Activated T-cell treated with anti-CD3 and anti-CD28 coated beads, Interleukin-2, amount 50 U/mL, for 72 hours (primary cell): ENCODE measurements at places on chromosomes 11 and 22. TPM values are rescaled to one million over a fixed set of nuclear protein-coding genes. Genes with fewer than 3 reads are reported as not detected.

DNA sequence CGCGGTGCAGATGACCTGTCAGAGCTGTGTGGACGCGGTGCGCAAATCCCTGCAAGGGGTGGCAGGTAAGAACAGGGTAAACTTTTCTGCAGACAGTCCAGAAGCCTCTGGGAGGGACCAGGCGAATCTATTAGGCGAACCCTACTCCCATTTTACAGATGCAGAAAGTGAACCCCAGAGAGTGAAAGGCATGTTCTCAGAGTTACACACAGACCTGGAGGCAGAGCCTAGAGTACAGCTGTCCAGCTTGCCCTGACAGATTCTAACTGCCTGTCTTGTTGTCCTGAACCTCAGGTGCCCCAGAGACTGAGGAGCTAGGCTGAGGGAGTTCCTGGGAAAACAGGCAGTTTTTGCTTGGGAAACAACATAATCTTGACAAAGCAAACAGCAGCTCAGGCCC is 665 bp downstream of the CCS start:
- H3K4me3 ChIP-seq = peak overlapping the region; percentile 100
- no peak for DNase-seq
- H3K36me3 ChIP-seq = peaks cover 3% of the 10 kb centered on the region
- no peak overlapping the region for H3K27ac ChIP-seq
- H3K27me3 ChIP-seq = no peaks in the 10 kb centered on the region

The GAB2 gene
- total RNA-seq = 51.7 TPM

GRCh38 chr11:45752106-45752505 is 52.8 kb upstream of the SLC35C1 start:
- no peak overlapping the region for H3K27ac ChIP-seq
- no peak for DNase-seq
- no peaks in the 10 kb centered on the region for H3K36me3 ChIP-seq
- peaks cover 12% of the 10 kb centered on the region for H3K27me3 ChIP-seq
- H3K4me1 ChIP-seq = no peaks in the 10 kb centered on the region
- H3K4me3 ChIP-seq = no peak overlapping the region

The FUT4 gene
- 5.4 TPM for total RNA-seq

GRCh38 chr11:6328321-6328720 is 8.0 kb upstream of the CAVIN3 start:
- H3K36me3 ChIP-seq = no peaks in the 10 kb centered on the region
- DNase-seq = no peak
- no peaks in the 10 kb centered on the region for H3K4me1 ChIP-seq
- H3K27ac ChIP-seq = no peak overlapping the region
- H3K4me3 ChIP-seq = no peak overlapping the region
- H3K27me3 ChIP-seq = peaks cover 29% of the 10 kb centered on the region

The CECR2 gene
- 0.23 TPM for total RNA-seq

- H3K27ac ChIP-seq = peak overlapping the region; percentile 86
- peak; percentile 54 for DNase-seq
- H3K36me3 ChIP-seq = no peaks in the 10 kb centered on the region
- H3K4me1 ChIP-seq = peaks cover 92% of the 10 kb centered on the region
- H3K27me3 ChIP-seq = no peaks in the 10 kb centered on the region
- H3K4me3 ChIP-seq = peak overlapping the region; percentile 75
Observed at GRCh38 chr11:62553080-62553838, 6.7 kb upstream of the AHNAK start.

- no peak overlapping the region for H3K4me3 ChIP-seq
- no peaks in the 10 kb centered on the region for H3K27me3 ChIP-seq
- H3K4me1 ChIP-seq = peaks cover 7% of the 10 kb centered on the region
- H3K27ac ChIP-seq = peak overlapping the region; percentile 71
Observed at GRCh38 chr11:70307176-70307575, 36.7 kb downstream of the PPFIA1 start.

- DNase-seq = no peak
- H3K27ac ChIP-seq = no peak overlapping the region
- no peaks in the 10 kb centered on the region for H3K4me1 ChIP-seq
- peaks cover 8% of the 10 kb centered on the region for H3K27me3 ChIP-seq
Observed at GRCh38 chr11:16727806-16728205, 10.6 kb upstream of the C11orf58 start.

The ZC3H12C gene
- total RNA-seq = 2.5 TPM

The MYEOV gene
- 0.42 TPM for total RNA-seq

The MMP8 gene
- not detected for total RNA-seq

DNA sequence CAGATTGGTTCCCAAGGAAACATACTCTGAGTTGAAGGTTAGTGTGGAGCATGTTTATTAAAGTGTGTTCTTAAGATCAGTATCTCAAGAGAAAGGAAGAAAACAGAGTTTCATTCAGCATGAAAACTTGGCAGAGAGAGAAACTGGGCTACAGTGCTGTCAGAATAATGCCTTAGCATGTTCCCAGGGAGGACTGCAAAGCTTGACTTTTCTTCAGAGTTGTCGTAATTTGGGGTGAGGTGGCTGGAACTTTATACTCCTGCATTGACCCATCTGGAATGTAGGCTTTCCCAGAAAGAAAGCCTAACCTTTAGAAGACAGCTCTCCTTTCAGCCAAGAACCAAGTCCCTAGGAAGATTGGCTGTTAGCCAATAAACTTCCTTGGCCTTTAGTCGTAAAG is 190.8 kb upstream of the CNTN5 start:
- H3K4me3 ChIP-seq = no peak overlapping the region
- H3K36me3 ChIP-seq = no peaks in the 10 kb centered on the region
- no peaks in the 10 kb centered on the region for H3K27me3 ChIP-seq
- no peak for DNase-seq
- no peak overlapping the region for H3K27ac ChIP-seq
